ENCODE measurements at places on chromosomes 12 and 14.
A peak's percentile ranks its signal among the peaks of the same experiment; 100 is the strongest.

- no peak for DNase-seq
These were observed 2.7 kb upstream of the TC2N start for GRCh38 chr14:91870001-91870400.

DNA sequence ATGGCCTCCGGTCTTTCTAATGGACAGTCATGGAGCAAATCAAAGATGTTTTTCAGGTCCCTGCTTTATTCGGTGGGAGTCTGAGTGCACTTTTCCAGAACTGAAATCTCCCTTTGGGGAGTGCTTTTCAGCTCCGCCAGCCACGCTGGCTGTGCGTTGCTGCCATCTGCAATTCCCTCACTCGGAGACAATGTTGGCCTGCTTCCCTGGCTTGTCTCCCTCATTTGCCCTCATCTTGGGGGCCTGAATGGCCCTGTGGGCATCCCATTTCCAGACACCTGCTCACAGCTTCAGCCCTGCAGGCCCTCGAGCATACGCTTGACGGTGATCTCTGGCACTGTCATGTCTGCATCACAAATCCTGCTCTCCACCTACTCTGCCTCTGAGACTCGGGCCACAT is 103.8 kb downstream of the CCDC92 start:
- DNase-seq = no peak

GRCh38 chr12:120225852-120226640 is 25.1 kb upstream of the RPLP0 start:
- DNase-seq = peak; percentile 81

DNA sequence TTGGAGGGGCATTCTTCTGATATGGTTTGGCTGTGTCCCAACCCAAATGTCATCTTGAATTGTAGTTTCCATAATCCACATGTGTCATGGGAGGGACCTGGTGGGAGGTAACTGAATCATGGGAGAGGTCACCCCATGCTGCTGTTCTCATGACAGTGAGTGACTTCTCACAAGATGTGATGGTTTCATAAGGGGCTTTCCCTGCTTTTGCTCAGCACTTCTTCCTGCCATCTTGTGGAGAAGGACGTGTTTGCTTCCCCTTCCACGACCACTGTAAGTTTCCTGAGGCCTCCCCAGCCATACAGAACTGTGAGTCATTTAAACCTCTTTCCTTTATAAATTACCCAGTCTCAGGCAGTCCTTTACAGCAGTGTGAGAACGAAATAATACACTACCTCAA is 382.4 kb downstream of the VRK1 start:
- DNase-seq = no peak

- DNase-seq = no peak
These were observed 104.0 kb downstream of the CCDC91 start for GRCh38 chr12:28294300-28294699.

DNA sequence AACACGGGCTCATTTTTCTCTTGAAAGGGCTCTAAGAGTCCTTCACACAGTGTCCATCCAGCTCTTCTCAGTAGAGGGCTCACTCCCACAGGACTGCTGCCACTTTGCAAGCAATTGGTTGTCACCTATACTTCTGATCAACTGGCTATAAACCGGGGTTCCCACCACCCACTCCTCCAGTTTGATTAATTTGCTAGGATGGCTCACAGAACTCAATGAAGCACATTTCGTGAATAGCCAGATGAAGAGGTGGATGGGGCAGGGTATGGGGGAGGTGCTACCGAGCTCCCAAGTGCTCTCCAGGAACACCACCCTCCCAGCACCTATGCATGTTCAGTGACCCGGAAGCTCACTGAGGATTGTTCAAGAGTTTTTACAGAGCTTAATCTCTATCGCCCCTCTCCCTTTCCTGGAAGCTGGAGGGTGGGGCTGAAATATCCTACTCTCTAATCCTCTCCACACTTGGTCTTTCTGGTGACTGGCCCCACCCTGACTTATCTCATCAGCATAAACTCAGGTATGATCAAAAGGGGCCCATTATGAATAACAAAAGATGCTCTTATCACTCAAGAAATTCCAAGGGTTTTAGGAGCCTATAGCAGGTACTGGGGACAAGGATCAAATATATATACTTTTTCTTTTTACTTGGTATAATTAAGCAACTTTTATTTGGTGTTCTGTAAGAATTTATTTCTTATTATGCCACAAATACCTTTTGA is 13.9 kb upstream of the EGLN3 start:
- no peak for DNase-seq

GRCh38 chr12:96514328-96514727 is 25.0 kb downstream of the CFAP54 start:
- DNase-seq = peak; percentile 40

GRCh38 chr14:100442498-100443490 is 119.7 kb downstream of the SLC25A47 start:
- no peak for DNase-seq

DNA sequence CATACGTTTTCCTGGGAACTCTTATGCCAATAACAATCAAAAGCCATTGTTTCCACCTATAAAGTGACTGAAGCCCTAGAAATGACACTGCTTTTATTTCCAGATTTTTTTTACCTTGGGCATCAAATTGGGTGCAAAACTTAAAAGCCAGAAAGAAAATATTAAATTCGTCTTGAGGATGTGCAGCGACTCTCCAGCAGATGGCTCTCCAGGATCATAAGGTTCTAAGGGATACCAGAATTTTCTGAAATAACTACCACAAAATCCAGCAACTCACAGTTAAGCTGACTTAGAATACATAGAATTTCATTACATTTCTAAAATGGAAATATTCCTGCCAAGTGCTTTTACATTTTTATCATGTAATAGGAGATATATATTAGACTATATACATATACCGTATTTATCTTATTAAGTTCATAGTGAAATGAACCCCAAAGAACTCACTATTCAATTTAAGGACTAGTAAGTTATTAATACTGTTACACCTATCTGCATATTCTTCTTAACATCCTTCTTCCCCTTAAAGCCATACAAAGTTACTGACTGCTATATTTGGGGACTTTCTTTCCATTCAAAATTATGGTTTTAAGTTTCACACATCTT is 44.0 kb downstream of the ARMH4 start:
- DNase-seq = peak; percentile 43

GRCh38 chr12:42260518-42260917 is 22.5 kb upstream of the YAF2 start:
- DNase-seq = no peak

GRCh38 chr12:130880411-130880885 is 8.6 kb downstream of the RAN start:
- peak; percentile 37 for DNase-seq

GRCh38 chr12:1794440-1795090 is 25.8 kb upstream of the LRTM2 start:
- DNase-seq = no peak

- no peak for DNase-seq
These were observed 31.0 kb downstream of the RTL1 start for GRCh38 chr14:100872259-100873095.

- DNase-seq = no peak
These were observed 1.5 kb upstream of the LGALS3 start for GRCh38 chr14:55127460-55127951.

- no peak for DNase-seq
These were observed 1151.7 kb downstream of the VRK1 start for GRCh38 chr14:97948841-97949240.

GRCh38 chr12:62971769-62972525 is 37.0 kb upstream of the PPM1H start:
- DNase-seq = no peak

GRCh38 chr12:9341260-9341585 is 133.0 kb upstream of the PZP start:
- DNase-seq = no peak

GRCh38 chr14:94045101-94045500 is 19.0 kb downstream of the OTUB2 start:
- no peak for DNase-seq

GRCh38 chr12:109173443-109174240 is 57.3 kb downstream of the ACACB start:
- DNase-seq = no peak

DNA sequence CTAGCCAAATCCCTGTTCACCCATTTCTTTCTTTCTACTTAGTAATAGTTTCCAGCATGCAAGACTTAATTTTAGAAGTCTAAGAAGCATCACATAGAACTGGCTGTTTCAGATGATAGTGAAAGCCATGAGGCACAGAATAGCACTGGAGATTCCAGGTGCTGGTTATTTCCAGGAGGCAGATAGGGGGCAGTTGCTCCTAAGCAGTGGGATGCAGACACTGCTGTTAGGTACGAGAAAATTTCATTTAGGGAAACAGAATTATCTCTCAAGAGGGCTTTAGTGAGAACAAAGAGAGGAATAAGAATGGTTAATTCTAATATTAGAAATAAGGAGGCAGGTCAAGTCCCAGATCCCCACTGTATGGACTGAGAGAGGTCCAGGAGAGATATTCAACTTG is 3.6 kb upstream of the MDGA2 start:
- no peak for DNase-seq

GRCh38 chr12:93892423-93893268 is 215.5 kb downstream of the CRADD start:
- DNase-seq = no peak

- DNase-seq = no peak
These were observed 24.3 kb downstream of the ANAPC7 start for GRCh38 chr12:110379197-110379596.

GRCh38 chr14:77105145-77105939 is 7.3 kb downstream of the CIPC start:
- no peak for DNase-seq

GRCh38 chr12:122106843-122107242 is 28.3 kb downstream of the MLXIP start:
- no peak for DNase-seq

DNA sequence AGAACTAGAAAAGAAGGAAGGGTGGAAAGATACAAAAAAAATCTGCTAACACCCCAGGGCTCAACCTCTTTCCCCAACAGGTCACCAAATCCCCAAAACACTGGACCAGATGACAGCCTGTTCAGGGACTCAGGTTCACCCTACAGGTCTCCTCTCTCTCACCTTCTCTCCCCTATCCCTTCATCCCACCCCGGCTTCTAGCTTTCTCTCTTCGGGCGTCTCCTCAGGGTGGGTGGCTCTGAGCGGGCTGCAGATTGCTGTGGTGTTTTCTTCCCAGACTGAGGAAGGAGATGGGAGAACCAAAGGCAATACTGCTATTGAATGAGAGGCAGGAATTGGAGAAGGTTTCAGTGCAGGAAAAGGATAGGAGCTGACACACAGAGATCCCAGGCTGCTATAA is 39.3 kb downstream of the ANO2 start:
- no peak for DNase-seq

GRCh38 chr12:50102646-50103309 is 1.0 kb upstream of the GPD1 start:
- no peak for DNase-seq

DNA sequence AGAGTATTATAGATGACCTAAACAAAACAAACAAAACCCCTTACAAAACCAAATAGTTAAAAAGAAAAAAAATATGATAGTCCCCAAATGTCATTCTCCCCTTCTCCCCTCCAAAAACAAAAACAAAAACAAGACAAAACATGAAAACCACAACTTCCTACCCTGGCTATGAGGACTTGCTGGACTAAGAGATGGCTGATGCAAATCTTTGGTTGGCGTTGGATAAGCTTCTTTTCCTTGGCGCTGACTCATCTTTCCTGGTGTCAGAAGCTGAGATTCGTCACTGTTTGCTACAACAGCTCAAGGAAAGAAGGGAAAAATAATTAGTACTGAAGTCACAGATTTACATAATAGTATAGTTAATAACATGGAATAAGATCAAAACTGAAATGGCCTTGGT is 102.5 kb upstream of the BBS10 start:
- no peak for DNase-seq

- no peak for DNase-seq
These were observed 174.6 kb downstream of the SLC25A21 start for GRCh38 chr14:36997843-36998242.

GRCh38 chr12:99253068-99253467 is 394.5 kb upstream of the GARIN6 start:
- DNase-seq = no peak

GRCh38 chr12:21502164-21502496 is 541 bp downstream of the GOLT1B start:
- peak; percentile 23 for DNase-seq

DNA sequence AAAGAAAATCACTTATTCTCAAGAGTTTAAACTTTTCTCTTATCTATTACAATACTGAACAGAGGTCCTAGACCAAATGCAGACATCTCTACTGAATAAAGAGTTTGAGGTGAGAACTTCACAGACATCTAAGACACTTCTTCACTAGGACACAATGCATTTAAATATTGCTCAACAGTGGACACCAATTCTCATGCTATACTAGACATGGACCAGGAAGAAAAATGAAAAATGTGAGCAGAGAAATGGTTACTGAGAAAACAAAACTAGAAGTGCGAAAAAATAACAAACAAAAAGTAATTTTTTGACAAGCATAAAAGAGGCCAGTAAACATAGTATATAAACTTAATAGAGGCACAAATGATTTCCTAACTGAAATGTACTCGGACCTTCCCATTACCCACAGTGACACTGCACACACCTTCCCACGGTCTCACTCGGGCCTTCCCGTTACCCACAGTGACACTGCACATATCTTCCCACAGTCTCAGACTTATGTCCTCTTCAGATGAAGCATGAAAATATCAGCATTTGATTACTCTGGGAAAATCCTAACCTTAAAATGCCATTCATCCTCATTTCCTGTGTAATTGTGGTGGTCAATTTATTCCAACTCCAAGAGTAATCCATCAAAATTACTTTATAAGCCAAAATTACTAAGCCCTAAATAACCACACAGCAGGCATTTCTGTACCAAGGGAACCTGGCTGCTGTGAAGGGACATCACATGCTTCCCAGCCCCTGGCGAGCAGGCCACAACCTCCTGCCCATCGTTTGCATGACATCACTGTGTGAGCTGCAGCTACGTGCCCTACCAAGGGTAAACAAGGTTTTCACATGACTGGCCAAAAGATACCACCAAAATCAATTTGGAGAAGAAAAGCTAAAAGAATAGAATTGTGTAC is 6.4 kb downstream of the SLC15A4 start:
- DNase-seq = peak; percentile 58

DNA sequence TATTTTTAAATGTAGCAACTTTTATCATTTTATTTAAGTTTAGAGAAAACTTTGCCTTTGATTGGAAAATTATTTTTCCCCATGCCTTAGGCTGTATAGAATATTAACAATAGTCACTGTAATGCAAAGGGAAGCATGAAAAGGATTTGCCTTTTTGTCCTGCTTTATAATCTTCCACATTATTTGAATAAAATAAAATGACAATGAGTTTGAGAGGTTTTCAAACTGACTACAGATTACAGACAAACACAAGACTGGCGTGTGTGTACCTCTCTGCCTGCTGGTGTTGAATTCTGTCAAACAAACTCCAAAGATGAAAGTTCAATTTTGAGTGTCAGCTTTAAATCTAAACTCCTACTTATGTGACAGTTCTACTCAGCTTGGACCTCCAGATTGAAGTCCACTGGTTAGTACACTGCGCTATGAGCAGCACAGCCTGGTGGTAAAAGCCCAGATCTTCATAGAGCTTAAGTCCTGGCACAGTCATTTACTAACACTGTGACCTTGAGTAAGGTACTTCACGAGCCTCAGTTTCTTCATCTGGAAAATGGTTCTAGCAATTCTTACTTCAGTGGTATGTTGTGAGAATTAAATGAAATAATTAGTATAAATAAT is 98.3 kb upstream of the CPNE8 start:
- no peak for DNase-seq
